ENCODE measurements at places on chromosomes 6 and 20.

DNA sequence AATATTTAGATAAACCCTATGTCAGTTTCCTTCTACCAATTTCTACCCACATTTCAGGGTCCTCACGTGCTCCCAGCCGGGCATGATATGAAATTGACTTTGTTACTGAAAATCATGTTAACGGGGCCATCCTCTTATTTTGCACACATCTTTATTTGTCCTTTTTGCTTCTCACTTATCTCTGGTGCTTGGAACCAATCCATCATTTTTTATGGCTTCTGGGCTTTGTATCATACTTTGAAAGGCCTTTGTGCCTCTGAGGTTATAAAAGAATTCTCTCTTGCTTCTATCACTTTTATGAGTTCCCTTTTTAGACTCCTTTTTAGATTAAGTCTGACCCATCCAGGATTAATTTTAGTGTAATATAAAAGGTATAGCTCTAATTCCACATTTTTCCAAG lies 117.1 kb upstream of the PRND start:
- no peak for ATAC-seq

- ATAC-seq: no peak
Observed at GRCh38 chr6:136429264-136430065, 120.8 kb downstream of the MAP7 start.

DNA sequence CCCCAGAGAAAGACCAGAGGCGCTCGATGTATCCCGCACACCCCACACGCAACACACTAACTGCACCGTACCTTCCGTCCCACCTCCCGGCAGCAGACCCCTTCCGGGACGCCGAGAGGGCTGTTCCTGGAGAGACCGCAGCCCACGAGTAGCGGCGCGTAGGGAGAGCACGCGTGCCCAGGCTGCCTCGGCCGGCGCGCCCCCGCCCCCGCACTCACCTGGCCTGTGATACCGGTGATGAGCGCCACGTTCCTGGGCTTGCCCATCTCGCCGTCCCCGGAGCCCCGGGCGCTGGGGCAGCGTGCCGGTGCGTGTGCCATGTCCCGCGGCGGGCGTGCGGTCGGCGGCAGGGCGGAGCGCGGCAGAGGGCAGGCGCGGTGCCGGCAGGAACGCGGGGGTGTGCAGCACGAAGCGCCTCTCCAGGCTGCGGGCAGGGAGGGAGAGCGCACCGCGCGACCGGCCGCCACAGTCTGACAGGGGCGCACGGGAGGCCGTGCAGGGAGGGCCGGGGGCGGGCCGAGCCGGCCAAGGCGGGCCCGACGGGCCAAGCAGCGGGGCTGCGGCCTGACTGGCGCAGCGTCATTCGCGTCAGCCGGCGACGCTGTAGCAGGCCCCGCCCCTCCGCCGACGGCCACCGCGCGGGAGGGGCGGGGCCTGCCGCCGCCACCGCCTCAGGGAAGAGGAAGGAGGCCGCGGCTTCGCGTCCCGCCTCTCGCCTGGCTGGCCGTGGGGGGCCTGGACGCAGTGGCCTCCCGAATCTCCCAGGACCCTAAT lies at the start of gene GMDS:
Gene GMDS, minus strand, starts transcription at position 503 of the 774 bp plus-strand sequence.
- peak; percentile 99 for ATAC-seq

DNA sequence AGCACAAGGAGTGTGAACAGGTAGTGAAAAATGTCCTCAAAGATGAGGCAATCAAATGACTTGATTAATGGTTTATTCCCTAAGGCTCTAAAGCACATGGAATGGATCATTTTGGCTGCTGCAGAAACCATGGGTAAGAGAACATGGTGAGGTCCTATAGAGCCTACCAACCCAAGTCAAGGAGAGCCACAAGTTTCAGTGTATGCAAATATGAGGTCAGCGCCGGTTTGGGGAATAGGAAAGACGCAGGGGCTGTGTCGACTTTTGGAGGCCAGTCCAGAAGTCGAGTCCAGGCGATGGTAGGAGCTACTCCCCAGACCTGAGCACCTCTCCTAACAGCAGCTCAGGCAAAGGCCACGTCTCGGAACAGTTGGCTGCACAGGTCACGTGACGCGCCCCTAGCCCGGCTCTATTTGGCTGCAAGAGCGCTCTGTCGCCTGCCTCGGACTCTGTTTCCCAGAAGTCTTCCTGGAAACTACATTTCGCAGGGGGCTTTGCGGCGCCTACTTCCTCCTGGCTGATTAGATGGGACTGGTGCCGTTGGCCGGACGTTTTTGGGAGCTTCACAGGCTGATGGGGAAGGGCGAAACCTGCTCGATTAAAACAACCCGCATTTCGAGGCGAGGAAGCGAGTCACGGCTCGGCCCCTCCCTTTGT lies 74.4 kb upstream of the CHD6 start:
- peak; percentile 60 for ATAC-seq

GRCh38 chr6:46876126-46876525 lies 45.6 kb downstream of the ADGRF5 start:
- peak; percentile 53 for ATAC-seq

- no peak for ATAC-seq
Observed at GRCh38 chr6:145887969-145888368, 73.4 kb upstream of the FBXO30 start.

GRCh38 chr20:64039293-64040160 lies 3.5 kb downstream of the C20orf204 start:
- peak; percentile 19 for ATAC-seq

- ATAC-seq: peak; percentile 69
Observed at GRCh38 chr20:47274401-47275108, 81.9 kb downstream of the ZMYND8 start.

- peak; percentile 71 for ATAC-seq
Observed at GRCh38 chr6:17987697-17988421, 424 bp upstream of the KIF13A start.

- no peak for ATAC-seq
Observed at GRCh38 chr6:75760320-75760719, 11.3 kb downstream of the MYO6 start.

DNA sequence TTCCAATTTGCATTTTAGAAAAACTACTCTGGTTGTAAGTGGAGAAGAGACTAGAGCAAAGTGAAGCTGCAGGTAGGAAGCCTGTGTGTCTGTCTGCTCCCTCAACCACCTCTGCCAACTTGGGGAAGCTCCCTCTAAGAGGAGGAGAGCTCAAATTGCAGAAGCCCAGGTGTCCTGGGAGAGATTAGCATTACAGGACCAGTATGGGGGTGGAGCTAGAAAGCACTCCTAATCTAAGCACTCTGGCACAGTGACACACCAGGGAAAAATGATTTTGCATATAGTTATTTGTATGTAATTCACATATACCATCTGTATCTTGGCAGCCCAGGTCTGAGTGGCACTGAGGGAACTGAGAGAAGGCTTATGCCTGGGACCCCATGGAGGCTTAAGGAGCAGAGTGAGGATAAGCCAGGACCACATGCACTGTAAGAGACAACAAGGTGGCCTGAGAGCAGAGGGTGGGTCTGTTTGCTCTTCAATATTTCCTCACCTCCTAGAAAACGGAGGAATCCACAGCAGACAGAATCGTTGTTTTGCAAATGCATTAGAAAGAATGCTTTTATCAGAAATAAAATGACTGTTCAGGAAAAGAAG lies 13.6 kb downstream of the GSTA2 start:
- no peak for ATAC-seq

DNA sequence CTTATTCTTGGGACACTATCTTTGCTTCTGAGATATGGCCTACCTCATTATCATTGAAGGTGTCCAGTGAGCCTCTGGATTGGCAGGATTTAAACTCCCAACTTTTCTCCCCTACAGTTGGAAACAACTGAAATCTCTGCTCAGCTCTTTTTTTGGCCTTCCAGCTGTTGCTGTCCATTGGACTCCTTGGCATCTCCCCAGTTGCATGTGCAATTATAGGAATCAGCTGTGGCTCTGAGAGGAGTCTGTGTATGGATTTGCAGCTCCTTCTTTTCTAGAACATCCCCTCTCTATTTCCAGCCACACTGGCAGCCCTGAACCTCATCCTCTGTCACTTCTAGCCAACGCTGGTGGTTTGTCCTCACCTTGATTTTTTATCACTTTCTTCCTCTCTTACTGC lies 21.2 kb downstream of the RAB22A start:
- ATAC-seq: no peak

GRCh38 chr6:113691260-113691656 lies 165.9 kb upstream of the MARCKS start:
- ATAC-seq: no peak

- no peak for ATAC-seq
Observed at GRCh38 chr6:12801141-12801540, 84.6 kb downstream of the PHACTR1 start.

- no peak for ATAC-seq
Observed at GRCh38 chr6:54655162-54655561, 191.4 kb upstream of the FAM83B start.

DNA sequence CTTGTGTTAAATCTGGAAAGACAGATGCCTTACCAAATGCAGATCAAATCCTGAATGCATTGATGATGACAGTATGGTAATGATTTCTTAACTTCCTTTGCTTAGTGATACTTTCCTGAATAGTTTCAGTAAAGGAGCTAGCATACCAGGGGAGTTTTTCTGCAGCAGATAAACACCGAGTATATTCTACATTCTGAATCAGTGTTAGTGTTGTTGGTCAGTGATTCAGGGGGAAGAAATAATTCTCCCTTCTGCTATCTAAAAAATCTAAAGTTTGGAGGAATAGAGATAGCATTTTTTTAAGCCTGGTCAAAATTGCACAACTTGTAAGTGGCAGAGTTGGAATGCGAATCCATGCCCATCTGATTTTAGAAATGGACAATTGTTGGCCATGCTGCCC lies 512.2 kb upstream of the MARCKS start:
- ATAC-seq: no peak

DNA sequence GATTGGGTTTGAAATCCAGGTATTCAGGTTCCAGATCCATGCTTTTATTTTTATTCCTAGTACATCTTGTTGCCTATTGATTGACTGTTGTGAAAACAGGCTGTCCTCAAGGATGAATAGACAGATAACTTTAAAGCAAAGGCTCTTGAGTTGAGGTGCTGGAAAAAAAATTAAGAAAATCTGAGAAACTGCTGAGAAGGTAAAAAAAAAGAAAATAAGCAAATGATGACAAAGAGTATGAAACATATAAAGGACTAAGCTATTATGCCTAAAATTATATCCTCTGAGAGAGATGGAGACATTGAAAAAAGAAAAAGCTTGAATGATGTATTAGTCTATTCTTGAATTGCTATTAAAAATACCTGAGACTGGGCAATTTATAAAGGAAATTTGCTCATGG lies 392.3 kb upstream of the RGS17 start:
- no peak for ATAC-seq

- peak; percentile 51 for ATAC-seq
Observed at GRCh38 chr6:101294676-101295075, 98.8 kb upstream of the GRIK2 start.

GRCh38 chr6:11785774-11786579 lies 7.4 kb upstream of the ADTRP start:
- peak; percentile 11 for ATAC-seq
